Stimulated activated memory B cell treated with anti-CD40 and anti-IgM and Interleukin-4, amounts not matched to agents 10 μg/mL and 1 μg/mL and 100 μg/mL, for 72 hours (primary cell): ENCODE measurements at places on chromosomes 5 and 9.
A peak's percentile ranks its signal among the peaks of the same experiment; 100 is the strongest.

DNA sequence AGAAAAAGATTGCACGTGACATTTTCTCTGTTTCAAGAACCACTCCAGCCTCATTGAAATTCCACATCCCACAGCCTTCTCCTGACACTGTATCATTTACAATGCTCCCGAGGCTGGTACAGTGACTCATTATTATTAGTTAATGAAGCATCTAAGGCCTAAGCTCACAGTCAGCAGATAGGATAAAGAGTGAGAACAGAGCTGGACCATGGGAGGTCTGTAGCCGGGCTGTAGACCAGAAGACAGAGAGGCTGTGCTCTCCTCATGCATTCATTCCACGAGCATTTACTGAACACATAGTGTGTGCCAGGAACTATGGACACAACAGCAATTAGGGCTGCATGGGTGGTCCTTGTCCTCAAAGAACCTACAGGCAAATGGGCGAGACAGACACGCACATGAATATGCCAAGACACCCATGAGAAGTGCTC, 47.3 kb upstream of the GALNT10 start:
- ATAC-seq: no peak

GRCh38 chr5:14201325-14202045, 58.3 kb downstream of the TRIO start:
- no peak for ATAC-seq

- ATAC-seq: peak; percentile 92
Observed at GRCh38 chr9:37324261-37324683, 98.2 kb upstream of the GRHPR start.

DNA sequence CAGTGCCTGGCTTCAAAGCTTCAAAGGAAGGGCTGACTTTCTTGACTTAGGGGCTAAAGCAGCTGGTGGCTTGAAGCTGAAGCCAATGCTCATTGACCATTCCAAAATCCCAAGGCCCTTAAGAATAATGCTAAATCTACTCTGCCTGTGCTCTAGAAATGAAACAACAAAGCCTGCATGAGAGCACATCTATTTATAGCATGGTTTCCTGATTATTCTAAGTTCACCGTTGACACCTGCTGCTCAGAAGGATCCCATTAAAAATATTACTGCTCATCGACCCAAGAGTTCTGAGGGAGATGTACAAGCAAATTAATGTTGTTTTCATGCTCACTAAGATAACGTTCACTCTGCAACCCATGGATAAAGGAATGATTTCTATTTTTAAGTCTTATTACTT, 6.7 kb downstream of the TMEM174 start:
- ATAC-seq: no peak

- no peak for ATAC-seq
Observed at GRCh38 chr9:2853517-2853916, 9.6 kb upstream of the PUM3 start.

- no peak for ATAC-seq
Observed at GRCh38 chr9:72826996-72827949, 125.6 kb downstream of the ALDH1A1 start.

DNA sequence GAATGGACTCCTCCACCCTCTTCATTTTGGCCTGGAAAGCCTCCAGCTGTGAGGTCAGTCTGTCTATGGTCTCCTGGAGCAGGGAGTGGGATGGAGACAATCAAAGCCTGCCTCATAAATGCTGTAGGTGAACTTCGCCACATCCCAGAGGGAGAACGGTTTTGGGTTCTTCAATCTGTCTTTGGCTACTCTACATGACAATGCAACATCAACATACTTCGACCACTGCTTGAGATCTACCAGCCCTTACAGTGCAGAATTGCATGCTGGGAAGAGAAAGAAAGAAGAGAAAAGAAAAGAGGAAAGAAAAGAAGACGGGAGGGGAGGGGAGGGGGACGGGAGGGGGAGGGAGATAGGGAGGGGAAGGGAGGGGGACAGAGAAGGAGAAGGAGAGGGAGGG, 28.5 kb upstream of the ANXA6 start:
- ATAC-seq: no peak
